ENCODE measurements at places on chromosomes 16 and 17.

DNA sequence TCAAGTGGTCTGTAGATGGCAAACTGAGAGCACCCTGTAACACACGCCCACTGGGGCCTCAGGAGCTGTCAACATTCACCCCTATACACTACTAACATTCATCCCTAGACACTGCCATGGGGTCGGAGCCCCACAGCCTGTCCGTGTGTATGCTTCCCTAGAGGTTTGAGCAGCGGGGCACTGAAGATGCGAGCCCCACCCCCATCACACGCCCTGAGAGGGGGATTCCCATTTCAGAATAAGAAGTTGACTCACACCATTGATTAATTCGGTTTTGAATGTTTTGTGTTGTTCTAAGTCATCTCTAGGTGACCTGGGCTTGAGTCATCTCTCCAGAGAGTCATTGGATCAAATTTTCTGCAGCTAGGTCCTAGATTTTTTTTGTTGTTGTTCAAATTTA is 37.3 kb upstream of the MMD start:
- DNase-seq = no peak

DNA sequence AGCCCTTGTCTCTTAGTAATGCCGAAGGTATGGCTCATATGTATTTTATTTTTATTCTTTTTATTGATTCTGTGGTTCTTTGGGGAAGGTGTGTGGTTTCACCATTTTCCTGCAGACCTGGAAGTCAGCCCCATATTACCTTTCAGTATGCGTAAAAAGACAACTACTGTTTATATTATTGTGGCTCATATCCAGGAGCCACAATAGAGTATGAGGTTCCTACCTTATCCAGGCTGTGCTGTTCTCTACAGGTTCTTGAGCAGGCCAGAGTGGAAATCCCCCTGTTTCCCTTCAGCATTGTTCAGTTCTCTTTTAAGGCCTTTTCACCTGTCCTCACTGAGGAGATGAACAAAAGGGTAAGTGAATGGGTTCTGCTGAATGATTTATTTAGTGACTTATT is 33.2 kb downstream of the REXO5 start:
- no peak for DNase-seq

- no peak for DNase-seq
These were observed at the start of gene KCNJ16 for GRCh38 chr17:70074956-70075355. KCNJ16 (plus strand) TSS chr17:70075225; CDS start chr17:70132088, 56,863 bp downstream.

DNA sequence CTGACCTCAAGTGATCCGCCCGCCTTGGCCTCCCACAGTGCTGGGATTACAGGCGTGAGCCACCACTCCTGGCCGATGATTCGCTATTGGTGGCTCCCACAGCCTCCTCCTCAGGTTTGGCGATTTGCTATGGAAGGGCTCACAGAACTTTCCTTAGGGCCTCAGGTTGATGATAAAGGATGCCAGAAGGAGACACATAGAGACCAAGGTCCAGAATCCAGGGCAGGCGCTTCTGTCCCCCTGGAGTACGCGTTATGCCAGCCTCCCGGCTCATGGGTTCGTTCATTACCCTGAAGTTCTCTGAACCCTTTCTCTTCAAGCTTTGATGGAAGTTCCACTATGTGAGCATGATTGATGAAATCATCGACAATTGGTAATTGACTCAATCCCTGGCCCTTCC is 19.9 kb downstream of the LGALS3BP start:
- no peak for DNase-seq

DNA sequence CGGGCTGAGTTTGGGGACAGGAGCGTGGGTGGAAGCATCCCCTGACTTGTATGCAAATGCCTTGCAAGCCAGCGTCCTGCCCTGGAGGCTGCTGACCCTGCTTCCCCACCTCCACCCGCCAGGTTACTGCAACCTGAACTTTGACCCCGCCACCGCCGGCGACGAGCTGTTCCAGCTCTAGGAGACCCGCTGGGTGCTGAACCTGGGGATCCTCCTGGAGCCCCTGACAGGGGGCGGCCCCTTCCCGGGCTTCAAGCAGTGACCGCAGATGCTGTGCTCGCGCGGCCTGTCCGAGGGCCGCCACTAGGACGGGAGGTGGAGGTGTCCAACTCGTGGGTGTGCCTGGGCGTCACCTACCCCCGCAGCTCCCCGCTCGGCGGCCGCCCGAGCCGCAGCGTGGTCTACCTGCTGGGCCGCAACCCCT is 10.7 kb upstream of the SLC16A5 start:
- DNase-seq = no peak

GRCh38 chr17:38879878-38880665 is 10.2 kb downstream of the LASP1 start:
- no peak for DNase-seq

- no peak for DNase-seq
These were observed 32.3 kb downstream of the NFAT5 start for GRCh38 chr16:69598045-69598444.

DNA sequence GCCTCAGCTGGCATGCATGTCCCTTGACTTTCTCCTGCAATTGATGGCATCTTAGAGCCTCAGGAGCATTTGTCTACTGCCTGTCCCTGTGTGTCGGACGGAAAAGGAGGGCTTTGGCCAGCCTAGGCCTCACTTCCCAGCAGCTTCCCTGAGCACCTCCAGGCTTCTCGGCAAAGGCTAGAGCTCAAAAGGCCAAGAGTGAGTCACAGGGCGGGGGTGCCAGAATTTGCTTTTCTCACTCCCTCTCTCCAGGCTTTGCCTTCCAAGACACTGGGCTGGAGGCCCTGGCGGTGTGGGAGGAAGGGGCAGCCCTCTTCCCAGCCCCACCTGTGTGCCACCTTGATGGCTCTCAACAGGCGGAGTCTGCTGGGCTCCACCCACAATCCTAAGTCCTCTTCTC is 107.3 kb upstream of the MAF start:
- DNase-seq = no peak
